Mucosa of gallbladder (tissue), 1 donor: ENCODE measurements at places on chromosomes 1 and 21. TPM values are rescaled to one million over a fixed set of nuclear protein-coding genes. Genes with fewer than 3 reads are reported as not detected.

- peak; percentile 40 for DNase-seq
These were observed 33.7 kb upstream of the VASH2 start for GRCh38 chr1:212916481-212917133.

- no peak for DNase-seq
These were observed 2.5 kb downstream of the RIIAD1 start for GRCh38 chr1:151723726-151724370.

GRCh38 chr1:19872190-19872589 is 10.0 kb upstream of the OTUD3 start:
- peak; percentile 57 for DNase-seq

GRCh38 chr1:171290621-171291020 is 23.4 kb upstream of the FMO4 start:
- no peak for DNase-seq

The RNU1-4 gene
- total RNA-seq: 1,358 TPM

The SPATA46 gene
- not detected for total RNA-seq
